ENCODE measurements at places on chromosomes 6 and 20. TPM values are rescaled to one million over a fixed set of nuclear protein-coding genes. Genes with fewer than 3 reads are reported as not detected.

SLC17A4 gene
- not detected for total RNA-seq

TREML2 gene
- not detected for total RNA-seq

TNNC2 gene
- not detected for total RNA-seq

IRF4 gene
- under 0.01 TPM for total RNA-seq

RIPPLY2 gene
- total RNA-seq, result 0.19 TPM

LY6G6F gene
- total RNA-seq, result not detected

RAET1G gene
- total RNA-seq, result 0.65 TPM

NOX3 gene
- not detected for total RNA-seq

DPPA5 gene
- total RNA-seq, result not detected

CLPSL2 gene
- total RNA-seq, result not detected

GINS1 gene
- total RNA-seq, result 14.9 TPM

SLC22A7 gene
- total RNA-seq, result not detected

STX11 gene
- total RNA-seq, result 16.4 TPM

SUMO4 gene
- total RNA-seq, result 0.65 TPM

TNFRSF6B gene
- 28.5 TPM for total RNA-seq

TMEM244 gene
- total RNA-seq, result not detected

RNF182 gene
- 0.65 TPM for total RNA-seq

SLC17A2 gene
- not detected for total RNA-seq

MTFR2 gene
- 3.6 TPM for total RNA-seq

CEBPB gene
- total RNA-seq, result 4.0 TPM

XKR7 gene
- total RNA-seq, result not detected

IP6K3 gene
- not detected for total RNA-seq
